ENCODE measurements at places on chromosomes 2 and 18.
A peak's percentile ranks its signal among the peaks of the same experiment; 100 is the strongest.

DNA sequence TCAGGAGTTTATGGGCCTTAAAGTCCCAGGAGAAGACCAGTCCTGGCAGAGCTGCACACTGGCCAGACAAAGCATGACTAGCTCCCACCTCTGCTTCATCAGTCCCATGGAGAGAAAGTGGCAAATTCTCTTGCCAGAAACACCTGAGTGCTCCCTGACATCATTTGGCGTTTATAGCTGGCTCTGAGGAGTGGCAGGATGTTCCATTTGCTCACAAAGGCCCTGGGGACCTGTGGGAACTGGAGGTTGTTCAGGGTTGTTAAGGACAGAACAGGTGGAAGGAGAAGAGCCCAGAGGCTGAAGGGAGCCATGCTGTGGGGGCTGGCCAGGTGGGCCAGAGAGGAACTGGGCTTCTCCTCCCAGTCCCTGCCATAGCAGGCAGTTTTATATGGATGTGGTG lies 56.1 kb downstream of the RPL37A start:
- DNase-seq = no peak

GRCh38 chr2:66674087-66674486 lies 239.2 kb downstream of the MEIS1 start:
- no peak for DNase-seq

DNA sequence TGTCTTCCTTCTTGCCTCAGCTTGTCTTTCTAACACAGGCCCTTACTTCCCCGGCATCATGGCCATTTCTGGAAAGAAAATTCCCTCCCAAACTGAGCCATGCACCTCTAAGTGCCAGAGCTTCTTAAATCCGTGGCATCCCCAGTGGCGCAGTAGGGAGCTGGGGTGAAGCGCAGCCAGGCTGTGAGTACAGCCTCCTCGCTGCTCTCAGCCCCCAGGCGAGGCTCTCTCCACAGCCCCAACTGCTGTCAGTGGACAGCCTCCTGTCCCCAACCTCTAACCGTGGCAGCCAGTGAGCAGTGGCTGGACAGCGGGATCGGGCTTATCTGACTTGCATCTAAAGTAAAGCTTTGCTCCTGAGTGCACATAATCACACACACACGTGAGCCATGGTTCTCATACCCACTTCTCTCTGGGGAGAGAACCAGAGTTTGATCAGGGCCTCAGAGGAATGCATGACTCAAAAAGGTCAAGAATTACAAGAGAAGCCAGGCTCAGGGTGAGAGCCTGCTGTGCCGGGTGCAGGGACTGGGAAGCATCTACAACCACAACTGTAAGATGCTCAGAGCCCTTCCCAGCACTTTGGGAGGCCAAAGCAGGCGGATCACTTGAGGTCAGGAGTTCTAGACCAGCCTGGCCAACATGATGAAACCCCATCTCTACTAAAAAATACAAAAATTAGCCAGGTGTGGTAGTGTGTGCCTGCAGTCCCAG lies 50.7 kb downstream of the SFXN5 start:
- DNase-seq = peak; percentile 64

- no peak for DNase-seq
Observed at GRCh38 chr18:49846718-49847470, 33.6 kb upstream of the ACAA2 start.

GRCh38 chr18:8375249-8375648 lies 234.0 kb upstream of the RAB12 start:
- DNase-seq = no peak

GRCh38 chr2:218319813-218320365 lies 27.6 kb upstream of the TMBIM1 start:
- no peak for DNase-seq

DNA sequence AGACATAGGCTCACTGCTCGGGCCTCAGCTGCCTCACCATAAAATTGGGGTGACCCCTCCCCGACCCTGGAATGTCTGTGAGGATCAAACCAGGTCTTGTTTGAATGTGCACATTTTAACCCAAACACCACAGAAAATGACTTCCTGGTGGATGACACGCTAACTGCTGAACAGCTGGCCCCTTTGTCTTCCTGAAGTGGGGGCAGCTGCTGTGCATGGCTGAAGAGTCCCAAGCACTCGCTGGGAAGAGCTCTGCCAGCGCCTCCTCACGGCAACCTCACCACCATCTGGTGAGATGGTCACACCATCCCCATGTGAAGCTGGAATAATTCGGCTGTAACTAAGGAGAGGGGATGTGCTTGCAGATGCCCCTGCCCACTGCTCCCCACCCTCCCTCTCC lies 34.0 kb downstream of the AQP12A start:
- DNase-seq = no peak

- DNase-seq = no peak
Observed at GRCh38 chr18:26482569-26482968, 65.8 kb downstream of the KCTD1 start.

- DNase-seq = peak; percentile 51
Observed at GRCh38 chr2:192162392-192163042, 32.2 kb downstream of the TMEFF2 start.

DNA sequence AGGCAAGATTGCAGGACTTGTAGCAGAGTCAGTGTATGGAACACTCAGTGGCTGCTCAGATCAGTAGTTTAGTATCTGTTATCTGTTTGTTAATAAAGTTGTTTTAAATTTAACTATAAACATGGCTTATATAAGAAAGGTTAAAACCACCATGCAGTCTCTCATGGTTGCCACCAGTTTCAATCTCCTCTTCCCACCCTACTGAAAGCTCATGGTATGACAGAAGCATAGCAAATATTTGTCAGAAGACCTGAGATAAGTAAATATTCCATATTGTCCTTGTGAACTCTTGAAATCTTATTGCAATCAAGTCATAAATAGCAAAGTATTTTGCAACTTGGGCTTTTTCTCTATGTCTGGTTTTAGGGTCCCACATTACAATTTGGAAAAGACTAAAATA lies 2.1 kb upstream of the COL5A2 start:
- DNase-seq = no peak

GRCh38 chr2:237859082-237859433 lies 365 bp upstream of the RAMP1 start:
- no peak for DNase-seq

DNA sequence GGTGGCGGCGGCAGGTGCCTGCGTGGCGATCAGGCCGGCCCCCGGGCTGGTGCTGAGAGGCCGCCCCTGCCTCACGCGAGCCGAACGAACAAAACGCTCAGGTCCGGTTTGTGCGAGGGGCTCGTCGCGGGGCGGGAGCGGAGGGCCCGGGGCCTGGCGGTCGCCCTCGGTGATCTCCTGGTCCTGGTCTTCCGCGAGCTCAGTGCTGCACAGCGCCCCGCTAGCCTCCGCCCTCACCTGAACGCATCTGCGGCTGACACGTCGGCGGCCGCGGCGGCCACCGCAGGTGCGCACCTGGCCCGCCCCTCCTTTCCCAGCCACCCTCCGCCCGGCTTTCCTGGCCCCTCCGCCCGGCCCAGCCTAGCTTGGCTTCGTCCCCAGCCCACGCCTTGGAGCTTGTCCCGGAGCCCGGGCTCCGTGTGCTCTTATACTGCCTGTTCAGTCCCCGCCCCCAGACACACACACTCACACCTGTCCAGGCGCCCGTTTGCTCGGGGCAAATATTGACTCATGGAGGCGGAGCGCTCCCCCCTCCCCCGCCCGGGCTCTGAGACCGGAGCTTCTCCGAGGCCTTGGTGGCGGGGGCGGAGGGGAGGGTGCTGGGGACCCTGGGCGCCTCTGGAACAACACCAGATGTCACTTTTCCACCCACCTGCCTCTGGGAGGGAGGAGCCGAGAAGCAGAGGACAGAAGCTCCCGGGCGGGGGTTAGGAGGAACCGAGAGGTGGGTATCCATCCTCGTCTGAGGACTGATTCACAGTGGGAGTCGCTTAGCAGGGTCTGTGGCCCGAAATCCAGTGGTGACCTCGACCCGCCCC lies 8.6 kb upstream of the CRYBA2 start:
- no peak for DNase-seq

- DNase-seq = no peak
Observed at GRCh38 chr2:22697054-22697788, 687.8 kb upstream of the KLHL29 start.

- peak; percentile 73 for DNase-seq
Observed at GRCh38 chr2:100757621-100758394, 62.1 kb upstream of the NPAS2 start.

GRCh38 chr2:159195697-159196096 lies 90.8 kb downstream of the WDSUB1 start:
- DNase-seq = no peak

GRCh38 chr18:76572518-76573247 lies 77.6 kb upstream of the ZNF516 start:
- DNase-seq = no peak

DNA sequence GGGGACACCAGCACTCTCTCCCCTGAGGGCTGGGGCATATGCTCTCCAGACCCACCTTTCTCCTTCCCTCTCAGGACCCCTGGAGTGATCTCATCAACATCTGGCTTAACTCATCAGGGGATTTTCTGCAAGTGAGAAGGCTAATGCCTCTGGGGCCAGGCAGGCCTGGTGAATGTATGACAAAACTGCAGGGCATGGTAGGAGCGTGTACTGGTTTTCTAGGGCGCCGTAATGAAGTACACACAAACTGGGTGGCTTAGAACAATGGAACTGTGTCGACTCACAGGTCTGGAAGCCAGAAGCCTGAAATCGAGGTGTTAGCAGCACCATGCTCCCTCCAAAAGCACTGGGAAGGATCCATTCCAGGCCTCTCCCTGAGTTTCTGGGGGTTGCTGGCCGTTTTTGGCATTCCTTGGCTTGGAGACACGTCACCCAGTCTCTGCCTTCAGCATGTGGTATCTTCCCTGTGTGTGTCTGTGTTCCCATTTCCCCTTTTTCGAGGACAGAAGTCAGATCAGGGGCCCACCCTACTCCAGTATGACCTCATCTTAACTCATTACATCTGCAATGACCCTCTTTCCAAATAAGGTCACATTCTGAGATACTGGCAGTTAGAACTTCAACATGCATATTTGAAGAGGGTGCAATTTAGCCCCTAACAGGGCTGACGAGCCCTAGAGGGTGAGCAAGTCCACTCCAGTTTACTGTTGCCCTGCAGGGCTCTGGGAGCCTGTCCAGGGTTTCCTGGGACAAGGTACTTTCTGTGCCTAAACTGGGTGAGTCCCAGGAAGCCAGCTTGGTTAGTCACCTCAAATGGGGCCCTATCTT lies 45.5 kb upstream of the CAB39 start:
- DNase-seq = peak; percentile 46

DNA sequence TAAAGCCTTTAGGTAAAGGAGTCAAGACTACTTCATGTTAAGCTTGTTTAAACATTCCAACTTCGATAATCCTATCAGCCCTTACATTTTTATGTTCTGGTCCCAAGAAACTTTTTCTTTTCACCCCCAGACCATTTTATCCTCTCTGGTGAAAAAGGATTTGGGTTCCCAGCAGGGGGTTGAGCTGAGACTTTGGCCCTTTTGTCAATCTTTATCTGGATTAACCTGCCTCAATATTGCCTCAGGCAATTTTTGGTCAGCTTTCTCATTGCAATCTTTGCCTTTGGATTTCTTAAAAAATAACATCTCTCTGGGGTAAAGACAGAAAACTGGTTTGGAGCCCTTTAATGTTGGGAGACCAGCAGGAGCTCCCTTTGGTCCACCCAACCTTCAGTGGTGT lies 33.9 kb upstream of the CSRNP3 start:
- DNase-seq = no peak

DNA sequence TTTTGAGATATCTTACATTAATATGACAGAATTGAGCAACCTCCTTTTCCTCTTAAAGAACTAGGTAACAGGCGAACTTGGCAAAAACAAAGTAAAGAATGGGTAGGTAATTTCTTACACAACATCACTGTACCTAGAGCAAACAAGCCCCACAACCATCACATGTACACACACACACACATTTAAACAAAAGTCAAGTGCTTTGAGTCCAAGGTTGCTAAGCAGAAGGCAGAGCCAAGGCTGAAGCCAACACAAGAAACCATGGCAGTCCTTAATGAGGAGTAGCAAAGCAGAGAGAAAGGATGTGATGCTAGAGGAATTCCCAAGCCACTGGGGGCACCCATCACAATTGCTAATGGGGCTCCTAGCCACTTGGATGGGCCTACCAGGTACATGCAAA lies 164.1 kb downstream of the PAX3 start:
- DNase-seq = no peak

GRCh38 chr2:239055756-239056493 lies 208.0 kb downstream of the TWIST2 start:
- DNase-seq = no peak

- peak; percentile 94 for DNase-seq
Observed at GRCh38 chr2:106582148-106583143, 95.3 kb downstream of the CD8B2 start.

GRCh38 chr2:134671513-134671912 lies 47.3 kb downstream of the TMEM163 start:
- no peak for DNase-seq

- no peak for DNase-seq
Observed at GRCh38 chr2:119741001-119741400, 18.7 kb upstream of the PTPN4 start.

GRCh38 chr2:165920748-165921147 lies 32.8 kb downstream of the TTC21B start:
- DNase-seq = no peak

DNA sequence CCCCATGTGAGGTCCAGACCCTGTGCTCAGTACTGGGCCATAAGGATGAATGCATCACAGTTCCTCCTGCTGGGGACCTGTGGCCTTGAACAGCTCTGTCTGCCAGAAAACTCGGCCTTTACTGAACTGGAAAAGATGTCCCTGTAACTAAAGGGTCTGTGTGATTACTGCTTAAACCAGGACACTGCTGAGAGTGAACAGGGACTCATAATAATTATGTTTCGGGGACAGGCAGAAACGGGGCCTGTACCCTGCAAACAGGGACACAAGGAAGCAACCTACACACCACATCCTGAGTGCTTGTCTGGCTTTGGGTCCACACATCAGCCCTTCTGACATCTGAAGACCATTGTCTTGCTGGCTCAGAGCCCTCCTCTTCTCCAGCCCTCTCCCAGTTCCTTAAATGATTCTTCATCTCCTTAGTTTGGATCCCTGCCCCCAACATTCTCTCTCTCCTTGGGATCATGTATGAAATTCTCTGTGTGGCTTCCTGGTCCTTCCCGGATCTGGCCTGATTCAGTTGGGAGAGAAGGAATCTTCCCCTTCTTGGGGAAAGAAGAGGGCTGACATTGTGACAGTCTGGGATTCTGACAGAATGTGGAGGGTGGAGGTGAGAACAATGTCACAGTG lies 248.0 kb downstream of the MYCN start:
- DNase-seq = no peak

- peak; percentile 93 for DNase-seq
Observed at GRCh38 chr2:118774458-118775133, 72.9 kb downstream of the EN1 start.
